ENCODE measurements at places on chromosomes 1 and 21. TPM values are rescaled to one million over a fixed set of nuclear protein-coding genes. Genes with fewer than 3 reads are reported as not detected.

DNA sequence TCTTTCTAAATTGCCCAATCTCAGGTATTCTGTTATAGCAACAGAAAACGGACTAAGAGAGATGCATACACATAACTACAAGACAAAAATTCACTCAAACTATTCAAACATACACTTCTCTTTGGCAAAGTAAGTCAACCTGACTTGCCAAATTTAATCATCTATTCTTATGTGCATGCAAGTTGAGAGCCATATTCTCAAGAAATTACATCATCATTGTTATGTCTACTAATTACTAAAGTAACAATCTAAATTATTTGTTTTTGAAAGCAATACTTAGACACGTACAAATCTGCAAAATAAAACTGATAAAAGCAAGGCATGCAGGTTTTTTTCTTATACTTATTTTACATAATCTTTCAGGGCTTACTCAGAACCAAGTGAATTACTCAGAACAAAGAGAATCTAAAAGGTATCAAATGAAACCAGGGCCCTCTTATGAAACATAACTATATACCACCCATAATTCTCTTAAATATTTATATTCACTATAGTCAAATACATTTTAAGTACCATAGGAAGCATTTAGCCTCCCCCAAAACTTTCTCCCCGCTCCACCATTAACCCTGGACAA, 62.3 kb downstream of the HLCS start:
- no peak overlapping the region for H3K27ac ChIP-seq
- H3K36me3 ChIP-seq = peaks cover 10% of the 10 kb centered on the region
- DNase-seq = no peak
- H3K4me3 ChIP-seq = no peak overlapping the region
- no peaks in the 10 kb centered on the region for H3K27me3 ChIP-seq
- H3K4me1 ChIP-seq = peaks cover 25% of the 10 kb centered on the region

DNA sequence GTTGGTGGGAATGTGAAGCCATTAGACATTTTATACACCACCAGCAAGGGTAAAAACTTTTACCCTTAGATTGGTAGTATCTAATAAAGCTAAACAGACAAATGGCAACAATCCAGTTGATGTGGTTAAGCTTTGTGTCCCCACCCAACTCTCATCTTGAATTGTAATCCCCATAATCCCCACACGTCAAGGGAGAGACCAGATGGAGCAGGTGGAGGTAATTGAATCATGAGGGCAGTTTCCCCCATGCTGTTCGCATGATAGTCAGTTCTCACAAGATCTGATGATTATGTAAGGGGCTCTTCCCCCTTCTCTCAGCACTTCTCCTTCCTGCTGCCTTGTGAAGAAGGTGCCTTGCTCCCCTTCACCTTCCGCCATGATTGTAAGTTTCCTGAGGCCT, 602.3 kb downstream of the NUF2 start:
- H3K4me3 ChIP-seq = no peak overlapping the region
- no peak for DNase-seq

DNA sequence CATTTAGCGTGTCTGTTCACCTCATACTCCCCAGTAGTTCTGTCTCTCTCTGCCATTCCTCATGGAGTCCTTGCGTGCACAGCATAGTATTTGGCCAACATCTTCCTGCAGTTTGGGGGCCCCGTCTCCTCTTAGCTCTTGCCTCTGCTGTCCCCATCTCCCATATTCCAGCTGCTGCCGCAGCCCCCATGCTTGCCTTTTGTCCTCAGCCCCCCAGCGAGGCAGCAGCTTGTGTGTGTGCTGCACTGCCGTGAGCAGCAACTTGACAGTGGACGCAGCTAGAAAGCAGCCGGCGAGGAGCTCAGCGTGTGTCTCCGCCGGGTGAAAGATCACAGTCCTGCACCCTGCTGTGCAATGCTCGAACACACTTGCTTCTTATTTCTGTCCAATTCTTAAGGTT, 164.2 kb upstream of the COL6A1 start:
- H3K27me3 ChIP-seq = peaks cover 7% of the 10 kb centered on the region
- peaks cover 39% of the 10 kb centered on the region for H3K4me1 ChIP-seq

DNA sequence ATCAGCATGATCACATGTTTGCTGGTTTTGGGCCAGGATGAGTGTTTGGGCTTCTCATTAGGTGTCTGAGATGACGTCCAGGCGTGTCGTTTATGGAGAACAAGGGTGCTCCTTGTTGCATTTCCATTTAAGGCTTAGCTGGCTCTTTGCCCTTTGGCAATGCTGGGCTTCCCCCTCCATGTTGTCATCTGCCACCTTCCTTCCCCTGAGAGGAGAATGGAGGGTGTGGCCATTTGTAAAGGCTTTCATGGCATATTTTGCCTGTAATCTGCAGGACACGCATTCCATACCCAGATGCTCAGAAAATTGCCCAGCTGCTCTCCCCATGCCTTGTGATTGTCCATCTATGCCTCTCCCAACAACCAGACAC, 27.7 kb downstream of the PKP1 start:
- peaks cover 3% of the 10 kb centered on the region for H3K36me3 ChIP-seq
- no peak overlapping the region for H3K4me3 ChIP-seq
- H3K27ac ChIP-seq = no peak overlapping the region
- H3K27me3 ChIP-seq = peaks cover 32% of the 10 kb centered on the region
- H3K4me1 ChIP-seq = peaks cover 19% of the 10 kb centered on the region

DNA sequence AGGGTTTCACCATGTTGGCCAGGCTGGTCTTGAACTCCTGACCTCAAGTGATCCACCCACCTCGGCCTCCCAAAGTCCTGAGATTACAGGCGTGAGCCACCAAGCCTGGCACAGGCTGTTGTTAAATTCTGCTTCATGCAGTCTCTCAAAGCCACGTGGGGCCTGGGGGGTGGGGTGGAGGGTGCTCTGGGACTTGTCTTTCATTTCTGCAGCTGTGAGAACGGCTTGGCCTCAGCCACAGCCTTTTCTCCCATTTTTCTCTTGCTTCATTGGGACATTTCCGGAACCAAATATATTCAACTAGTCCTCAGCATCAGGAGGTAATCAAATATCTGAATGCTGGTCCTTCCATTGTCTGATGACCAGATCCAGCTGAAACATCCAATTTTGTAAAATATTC, 27.6 kb upstream of the KCNE2 start:
- no peak for DNase-seq
- H3K27me3 ChIP-seq = no peaks in the 10 kb centered on the region
- peak overlapping the region; percentile 84 for H3K27ac ChIP-seq
- no peaks in the 10 kb centered on the region for H3K36me3 ChIP-seq
- H3K4me3 ChIP-seq = no peak overlapping the region
- H3K4me1 ChIP-seq = peaks cover 87% of the 10 kb centered on the region

DNA sequence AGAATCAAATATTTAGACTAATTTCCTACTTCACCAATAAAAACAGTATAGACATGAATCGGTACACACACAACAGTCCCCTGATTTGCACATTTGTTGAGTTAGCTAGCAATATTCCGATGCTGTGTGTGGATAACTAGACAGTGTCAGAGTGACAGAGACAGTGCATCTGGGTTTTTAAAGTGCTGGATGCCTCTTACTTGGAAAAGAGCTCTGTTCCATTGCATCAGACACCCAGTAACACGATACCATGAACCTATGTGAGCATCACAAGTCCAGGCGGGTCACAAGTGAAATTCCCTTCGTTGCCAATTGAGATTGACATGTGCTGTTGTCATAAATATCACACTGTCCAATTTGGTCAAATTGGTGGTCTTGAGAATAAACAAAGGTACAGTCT, 82.0 kb upstream of the ESRRG start:
- no peaks in the 10 kb centered on the region for H3K4me1 ChIP-seq
- H3K4me3 ChIP-seq = no peak overlapping the region
- no peak overlapping the region for H3K27ac ChIP-seq
- no peaks in the 10 kb centered on the region for H3K27me3 ChIP-seq
- H3K36me3 ChIP-seq = no peaks in the 10 kb centered on the region

DNA sequence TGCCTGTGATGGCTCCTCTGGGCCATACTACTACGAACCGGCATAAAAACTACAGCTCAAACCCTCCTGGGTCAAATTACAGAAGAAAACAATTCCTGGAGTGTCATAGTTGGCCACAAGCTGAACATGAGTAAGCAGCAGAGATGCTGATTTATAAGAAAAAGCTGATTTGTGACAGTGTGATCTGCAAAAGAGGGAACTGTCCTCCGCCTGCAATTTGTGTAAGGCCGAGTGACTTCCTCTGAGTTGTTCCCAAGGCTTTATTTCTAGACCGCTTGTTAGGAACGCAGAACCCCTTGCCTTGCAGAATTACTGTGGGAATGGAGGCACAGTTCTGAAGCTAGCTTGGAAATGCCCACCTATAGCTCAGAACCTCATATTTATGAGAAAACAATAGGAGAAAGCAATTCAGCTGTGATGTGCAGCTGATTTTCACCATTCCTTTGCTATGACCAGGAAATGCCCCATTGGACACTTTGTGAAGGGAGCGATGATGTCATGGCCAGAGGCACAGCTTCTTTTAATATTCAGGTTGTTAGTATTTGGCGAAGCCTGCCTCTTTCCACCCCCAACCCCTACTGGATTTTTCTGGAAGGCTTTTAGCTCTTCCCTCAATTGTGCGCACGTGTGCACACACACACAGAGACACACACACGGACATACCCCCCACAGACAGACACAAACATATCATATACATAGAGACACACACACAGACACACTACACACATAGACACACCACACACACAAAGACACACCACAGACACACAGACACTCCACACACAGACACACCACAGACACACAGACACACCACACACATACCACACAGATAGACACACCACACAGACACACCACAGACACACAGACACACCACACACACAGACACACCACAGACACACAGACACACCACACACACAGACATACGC, 47.6 kb downstream of the IER5 start:
- H3K36me3 ChIP-seq = no peaks in the 10 kb centered on the region
- peaks cover 63% of the 10 kb centered on the region for H3K4me1 ChIP-seq
- no peak overlapping the region for H3K4me3 ChIP-seq
- H3K27ac ChIP-seq = peak overlapping the region; percentile 100

GRCh38 chr1:217542136-217542777, 88.6 kb downstream of the GPATCH2 start:
- DNase-seq = no peak
- no peaks in the 10 kb centered on the region for H3K27me3 ChIP-seq
- H3K4me1 ChIP-seq = peaks cover 6% of the 10 kb centered on the region
- H3K36me3 ChIP-seq = peaks cover 5% of the 10 kb centered on the region
- H3K4me3 ChIP-seq = no peak overlapping the region

- no peak for DNase-seq
- H3K4me3 ChIP-seq = peak overlapping the region; percentile 99
- H3K27ac ChIP-seq = peak overlapping the region; percentile 98
- peaks cover 8% of the 10 kb centered on the region for H3K36me3 ChIP-seq
- peaks cover 3% of the 10 kb centered on the region for H3K27me3 ChIP-seq
Observed at GRCh38 chr1:37596182-37596667, 488 bp upstream of the GNL2 start.

GRCh38 chr1:162070094-162070748, 730 bp downstream of the NOS1AP start:
- no peaks in the 10 kb centered on the region for H3K36me3 ChIP-seq
- peak overlapping the region; percentile 77 for H3K4me3 ChIP-seq
- H3K27me3 ChIP-seq = peaks cover 54% of the 10 kb centered on the region
- H3K4me1 ChIP-seq = peaks cover 19% of the 10 kb centered on the region
- H3K27ac ChIP-seq = no peak overlapping the region

- no peak overlapping the region for H3K27ac ChIP-seq
- no peaks in the 10 kb centered on the region for H3K36me3 ChIP-seq
- H3K27me3 ChIP-seq = no peaks in the 10 kb centered on the region
- peaks cover 52% of the 10 kb centered on the region for H3K4me1 ChIP-seq
Observed at GRCh38 chr1:27149762-27150113, 5.2 kb downstream of the SLC9A1 start.

DNA sequence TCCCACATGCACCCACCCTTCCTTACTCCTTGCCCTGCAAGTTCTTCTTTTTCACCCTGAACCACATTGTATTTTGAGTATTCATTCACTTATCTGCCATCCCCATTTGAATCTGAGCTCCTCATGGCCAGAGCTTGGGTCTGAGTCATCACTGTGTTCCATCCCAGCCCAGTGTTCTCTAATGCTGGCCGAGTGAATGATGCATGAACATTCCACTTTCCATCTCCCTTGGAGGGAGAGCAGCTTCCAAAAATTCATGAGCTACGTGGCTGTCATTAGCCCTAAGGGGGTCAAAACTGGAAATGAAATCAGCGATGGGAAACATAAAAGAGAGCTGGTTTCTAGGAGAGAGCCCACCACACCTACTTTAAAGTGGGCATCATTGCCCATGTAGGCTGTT, 187.0 kb upstream of the USP24 start:
- no peak overlapping the region for H3K27ac ChIP-seq
- H3K27me3 ChIP-seq = no peaks in the 10 kb centered on the region
- H3K4me3 ChIP-seq = no peak overlapping the region
- H3K36me3 ChIP-seq = no peaks in the 10 kb centered on the region
- DNase-seq = no peak

DNA sequence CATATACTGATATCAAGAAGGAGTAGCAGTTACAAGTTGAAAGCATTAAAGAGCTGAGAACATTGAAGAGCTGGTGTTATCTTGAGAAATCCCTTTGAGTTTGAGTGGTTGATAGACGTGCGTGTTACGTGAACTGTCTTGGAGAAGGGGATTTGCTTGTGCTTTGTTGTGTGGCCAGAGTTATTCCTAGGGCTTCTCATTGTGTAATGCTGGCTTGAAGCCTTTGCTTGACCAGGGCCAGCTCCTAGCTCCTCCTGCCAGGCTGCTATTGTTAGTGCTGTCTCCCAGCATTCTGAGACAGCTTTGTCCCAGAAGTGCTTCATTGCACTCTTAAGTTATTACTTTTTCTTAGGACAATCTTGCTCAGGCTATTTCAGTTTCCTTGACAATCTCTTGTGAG, 116.2 kb upstream of the KCNK2 start:
- no peaks in the 10 kb centered on the region for H3K36me3 ChIP-seq
- H3K4me1 ChIP-seq = peaks cover 10% of the 10 kb centered on the region
- H3K4me3 ChIP-seq = no peak overlapping the region
- no peaks in the 10 kb centered on the region for H3K27me3 ChIP-seq
- H3K27ac ChIP-seq = no peak overlapping the region

- no peak for DNase-seq
- H3K4me3 ChIP-seq = no peak overlapping the region
- H3K27ac ChIP-seq = no peak overlapping the region
- no peaks in the 10 kb centered on the region for H3K27me3 ChIP-seq
Observed at GRCh38 chr21:8992731-8993174, 1528.6 kb upstream of the TPTE start.

DNA sequence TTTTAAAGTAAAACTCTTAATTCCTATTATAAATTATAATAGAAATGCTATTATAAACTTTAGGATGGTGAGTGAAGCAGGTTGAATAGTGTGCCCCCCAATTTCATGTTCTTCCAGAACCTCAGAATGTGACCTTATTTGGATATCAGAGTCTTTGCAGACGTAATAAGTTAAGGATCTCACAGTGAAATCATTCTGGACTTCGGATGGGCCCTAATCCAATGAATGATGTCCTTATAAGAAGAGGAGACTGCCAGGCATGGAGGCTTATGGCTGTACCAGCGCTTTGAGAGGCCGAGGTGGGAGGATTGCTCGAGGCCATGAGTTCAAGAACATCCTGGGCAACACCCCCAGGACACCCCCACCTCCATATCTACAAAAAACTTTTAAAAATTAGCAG, 9.4 kb upstream of the MT1HL1 start:
- peaks cover 22% of the 10 kb centered on the region for H3K4me1 ChIP-seq
- H3K27me3 ChIP-seq = peaks cover 22% of the 10 kb centered on the region
- H3K36me3 ChIP-seq = no peaks in the 10 kb centered on the region
- peak overlapping the region; percentile 76 for H3K27ac ChIP-seq
- DNase-seq = no peak
- H3K4me3 ChIP-seq = no peak overlapping the region

GRCh38 chr1:168321945-168322344, 41.3 kb downstream of the TBX19 start:
- H3K36me3 ChIP-seq = peaks cover 15% of the 10 kb centered on the region
- peaks cover 26% of the 10 kb centered on the region for H3K4me1 ChIP-seq
- no peak overlapping the region for H3K27ac ChIP-seq
- H3K27me3 ChIP-seq = no peaks in the 10 kb centered on the region

The S100B gene
- total RNA-seq = not detected

The OR2T11 gene
- total RNA-seq = not detected

The PPCS gene
- 41.7 TPM for total RNA-seq

The TEX50 gene
- total RNA-seq = not detected

The DNAH14 gene
- total RNA-seq = 15.4 TPM
